ENCODE measurements at places on chromosomes 5 and 9.

GRCh38 chr9:22053178-22053577 is 44.1 kb upstream of the CDKN2B start:
- no peak for DNase-seq

DNA sequence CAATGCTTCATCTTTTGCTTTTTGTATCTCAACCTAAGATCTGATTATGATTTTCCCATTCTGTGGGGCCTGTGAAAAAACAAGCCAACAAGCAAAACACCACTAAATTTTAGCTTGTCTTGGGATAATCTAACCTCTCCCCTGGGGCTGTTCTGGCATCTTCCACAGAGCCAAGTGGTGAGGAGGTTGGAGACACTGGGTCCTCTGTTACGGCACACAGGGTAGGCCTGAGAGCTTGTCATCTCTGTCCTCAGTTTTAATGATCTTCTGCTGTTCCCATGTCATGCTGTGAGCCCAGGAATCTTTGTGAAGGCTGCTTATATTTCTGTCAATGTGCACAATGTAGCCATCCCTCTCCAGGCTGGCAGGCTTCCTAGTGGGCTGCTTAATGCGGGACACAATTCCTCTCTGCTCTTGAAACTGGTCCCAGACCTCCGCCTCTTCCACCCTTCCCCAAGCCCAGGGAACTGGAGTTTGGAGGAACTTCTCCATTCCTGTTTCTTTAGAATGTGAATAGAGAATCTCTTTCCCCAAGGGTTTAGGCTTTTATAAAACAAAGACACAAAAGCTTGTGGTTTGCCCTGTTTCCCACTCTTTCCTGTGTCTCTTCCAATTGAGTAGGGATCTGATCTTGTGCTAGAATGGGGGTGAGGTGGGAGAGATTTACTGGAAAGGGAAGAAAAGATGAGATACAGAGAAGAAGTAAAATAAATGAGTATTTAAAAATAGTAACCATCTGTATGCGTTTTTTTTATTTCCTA is 30.9 kb upstream of the SEMA6A start:
- DNase-seq = peak; percentile 46

GRCh38 chr5:1910861-1911772 is 28.4 kb upstream of the IRX4 start:
- no peak for DNase-seq

DNA sequence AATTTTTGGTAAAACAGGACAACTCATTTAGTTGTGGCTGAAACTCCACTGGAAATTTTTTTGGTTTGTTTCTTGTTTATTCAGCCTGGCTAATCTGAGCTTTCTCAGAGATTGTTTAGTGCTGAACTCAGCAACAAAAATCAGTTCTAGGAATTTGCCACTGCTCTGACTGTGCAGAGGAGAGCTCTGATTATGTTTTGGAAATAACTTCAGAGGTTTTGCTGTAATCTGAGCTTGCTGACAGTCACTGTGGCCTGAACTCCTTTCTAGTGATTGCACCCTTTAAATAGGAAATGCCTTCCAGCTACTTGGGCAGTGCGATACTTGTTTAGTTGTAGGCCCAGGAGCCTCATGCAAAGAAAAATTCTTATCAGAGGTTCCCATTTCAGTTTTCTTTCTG is 60.2 kb downstream of the OSTF1 start:
- DNase-seq = no peak

DNA sequence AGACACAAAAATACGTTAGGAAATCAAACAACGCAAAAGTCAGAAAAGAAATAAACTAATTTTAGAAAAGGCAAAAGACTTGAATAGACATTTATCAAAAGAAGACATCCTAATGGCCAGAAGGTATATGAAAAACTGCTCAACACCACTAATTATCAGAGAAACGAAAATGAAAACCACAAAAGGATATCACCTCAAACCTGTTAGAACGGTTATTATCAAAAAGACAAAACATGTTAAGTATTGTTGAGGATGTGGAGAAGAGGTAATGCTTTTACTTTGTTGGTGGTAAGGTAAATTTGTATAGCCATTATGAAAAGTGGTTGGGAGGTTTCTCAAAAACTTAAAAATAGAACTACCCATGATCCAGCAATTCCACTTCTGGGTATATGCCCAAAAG is 230.0 kb upstream of the RGMB start:
- no peak for DNase-seq

DNA sequence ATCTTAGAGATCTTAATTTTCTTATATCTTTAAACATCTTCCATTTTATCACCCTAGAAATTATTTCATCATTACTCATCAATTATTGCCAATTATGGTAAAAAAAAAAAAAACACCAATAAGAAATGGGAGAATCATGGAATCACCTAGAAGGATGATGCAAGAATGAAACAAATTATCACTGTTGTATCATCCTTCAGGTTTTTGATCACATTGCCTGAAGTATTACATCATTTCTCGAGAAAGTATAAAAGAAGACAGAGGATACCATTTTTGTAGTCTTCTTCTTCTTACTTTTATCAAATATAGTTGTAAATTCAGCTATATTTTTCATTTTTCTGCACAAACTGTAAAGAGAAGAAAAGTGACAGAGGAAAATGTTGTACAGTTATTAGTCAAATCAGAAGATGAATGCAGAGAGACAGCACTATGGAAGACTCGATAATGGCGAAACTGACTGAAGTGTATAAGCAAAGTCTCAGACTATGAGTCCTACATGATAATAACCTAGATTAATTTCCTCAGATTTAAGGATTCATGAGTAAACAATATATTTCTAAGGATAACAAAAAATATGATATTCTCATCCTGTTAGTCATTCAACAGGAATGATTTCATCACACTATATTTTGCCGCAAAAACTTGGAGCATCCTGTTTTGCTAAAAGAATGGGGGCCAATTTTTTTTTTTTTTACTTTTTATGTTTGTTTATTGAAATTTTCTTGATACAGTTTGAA is 5.9 kb upstream of the STC2 start:
- DNase-seq = no peak

DNA sequence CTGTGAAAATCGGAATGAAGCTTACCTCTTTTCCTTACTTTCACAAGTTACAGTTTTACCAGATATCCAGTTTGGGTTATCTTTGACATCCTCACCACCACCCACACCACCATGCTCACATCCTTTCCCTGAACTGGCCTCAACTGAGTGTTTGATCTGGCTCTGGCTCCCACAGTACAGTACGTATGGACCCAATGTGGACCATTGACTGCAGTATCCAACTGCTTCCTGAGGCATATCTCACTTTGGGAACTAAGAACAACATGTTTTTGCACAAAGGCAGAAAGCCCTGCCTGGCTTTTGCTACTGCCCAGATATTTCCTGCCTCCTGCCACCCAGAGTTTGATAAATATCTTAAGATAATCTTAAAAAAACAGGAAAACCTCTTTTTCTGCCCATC is 1232.0 kb upstream of the CDH18 start:
- no peak for DNase-seq

DNA sequence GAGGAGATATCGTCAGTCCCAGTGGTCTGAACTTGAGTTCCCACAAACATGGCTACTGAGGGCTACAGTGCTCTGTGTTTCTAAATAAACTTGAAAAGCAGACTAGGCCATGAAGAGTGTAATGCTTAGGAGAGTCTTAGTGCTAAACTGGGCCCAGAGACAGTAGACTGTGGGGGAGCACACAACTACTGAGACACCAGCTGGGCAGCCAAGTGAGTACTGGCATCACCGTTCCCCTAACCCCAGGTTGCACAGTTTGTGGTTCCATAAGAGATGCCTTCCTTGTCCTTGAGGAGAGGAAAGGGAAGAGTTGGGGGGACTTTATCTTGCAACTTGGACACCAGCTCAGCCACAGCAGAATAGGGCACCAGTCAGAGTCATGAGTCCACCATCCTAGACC is 172.1 kb upstream of the DMRTA1 start:
- DNase-seq = no peak

DNA sequence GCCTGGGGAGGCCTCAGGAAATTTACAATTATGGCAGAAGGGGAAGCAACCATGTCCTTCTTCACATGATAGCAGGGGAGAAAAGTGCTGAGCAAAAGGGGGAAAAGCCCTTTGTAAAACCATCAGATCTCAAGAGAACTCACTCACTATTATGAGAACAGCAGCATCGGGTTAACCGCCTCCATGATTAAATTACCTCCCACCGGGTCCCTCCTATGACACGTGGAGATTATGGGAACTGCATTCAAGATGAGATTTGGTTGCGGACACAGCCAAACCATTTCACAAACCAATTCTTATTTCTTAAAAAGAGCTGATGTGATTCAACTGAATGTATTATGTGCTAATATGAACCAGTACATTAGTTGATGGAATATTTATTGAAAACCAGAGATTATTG is 63.9 kb downstream of the PARP8 start:
- DNase-seq = no peak

GRCh38 chr5:62412549-62413329 is at the start of gene IPO11:
Gene IPO11 (plus strand): TSS chr5:62412763. CDS start chr5:62437280, 24,517 bp downstream.
- peak; percentile 94 for DNase-seq

- DNase-seq = no peak
Observed at GRCh38 chr5:103166706-103167105, 46.6 kb downstream of the PPIP5K2 start.

- no peak for DNase-seq
Observed at GRCh38 chr9:128174062-128174461, 14.0 kb downstream of the BBLN start.

- DNase-seq = no peak
Observed at GRCh38 chr5:74415695-74416102, 224.8 kb downstream of the ENC1 start.

DNA sequence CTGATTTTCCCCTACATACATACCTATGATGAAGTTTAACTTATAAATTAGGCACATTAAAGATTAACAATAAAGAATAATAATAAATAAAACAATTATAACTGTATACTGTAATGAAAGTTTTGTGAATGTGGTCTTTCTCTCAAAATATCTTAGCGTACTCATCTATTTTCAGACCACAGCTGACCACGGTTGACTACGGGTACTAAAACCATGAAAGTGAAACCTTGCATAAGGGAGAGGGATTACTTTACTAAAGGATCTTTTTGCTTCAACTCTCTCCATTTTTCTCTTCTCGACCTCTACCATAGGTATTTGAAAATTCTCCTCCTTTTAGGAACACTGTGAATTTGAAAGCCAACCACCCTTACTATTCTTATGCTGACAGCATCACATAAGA is 475.5 kb downstream of the CETN3 start:
- DNase-seq = no peak

DNA sequence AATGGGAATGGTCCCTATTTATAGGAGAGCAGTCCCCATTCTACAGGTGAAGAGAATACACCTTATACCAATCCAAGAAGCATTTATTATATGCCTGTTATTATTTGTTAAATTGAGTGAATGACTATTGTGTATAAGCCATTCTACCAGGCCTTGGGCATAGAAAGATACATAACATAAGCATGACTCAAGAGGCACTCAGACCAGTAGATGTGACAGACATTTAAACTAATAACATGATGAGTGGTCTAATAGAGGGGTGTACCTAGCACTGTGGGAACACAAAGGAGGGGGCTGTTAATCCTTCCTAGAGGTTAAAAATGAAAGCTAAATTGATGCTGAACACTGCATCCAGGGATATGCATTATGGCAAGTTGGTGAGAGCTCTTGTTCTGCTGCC is 145.0 kb upstream of the TNC start:
- no peak for DNase-seq

DNA sequence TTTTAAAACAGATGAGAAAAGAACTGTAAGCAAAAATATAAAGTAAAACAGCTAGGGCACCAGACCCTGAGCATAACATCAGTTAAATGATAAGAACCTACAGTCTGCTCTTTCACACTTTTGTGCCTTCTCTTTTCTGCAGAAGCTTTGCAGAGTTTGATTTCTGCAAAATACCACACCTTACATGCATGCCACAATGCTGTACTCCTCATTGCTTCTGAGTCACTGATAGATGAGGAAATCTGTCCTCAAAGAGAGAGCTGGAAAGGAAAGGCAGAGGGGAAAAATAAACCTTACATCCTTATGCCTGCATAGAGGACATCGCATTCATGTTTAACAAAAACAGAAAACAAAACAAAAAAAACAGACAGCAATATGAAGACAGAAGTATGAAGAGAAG is 142.9 kb downstream of the ATPSCKMT start:
- DNase-seq = no peak

DNA sequence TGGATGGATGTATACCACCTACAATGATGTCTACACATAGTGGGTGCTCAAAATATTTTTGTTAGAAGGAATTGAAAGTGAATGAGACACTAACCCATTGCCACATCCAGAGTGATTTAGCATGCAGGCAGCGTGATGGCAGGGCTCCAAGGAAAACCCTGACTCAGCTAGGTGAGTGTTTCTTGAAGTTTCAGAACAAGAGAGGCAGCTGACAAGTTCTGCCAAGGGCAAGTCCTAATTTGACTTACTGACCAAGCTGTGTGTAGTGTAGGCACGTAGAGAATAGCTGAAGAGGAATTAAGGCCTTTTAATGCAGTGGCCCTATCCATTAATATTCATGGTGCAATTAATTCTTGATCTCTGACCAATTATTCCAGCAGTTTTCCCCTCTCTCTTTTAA is 107.8 kb upstream of the ATP10B start:
- DNase-seq = no peak

- no peak for DNase-seq
Observed at GRCh38 chr9:109017061-109017460, 3.8 kb upstream of the CTNNAL1 start.

- DNase-seq = no peak
Observed at GRCh38 chr5:179620703-179621350, 2.6 kb downstream of the HNRNPH1 start.

DNA sequence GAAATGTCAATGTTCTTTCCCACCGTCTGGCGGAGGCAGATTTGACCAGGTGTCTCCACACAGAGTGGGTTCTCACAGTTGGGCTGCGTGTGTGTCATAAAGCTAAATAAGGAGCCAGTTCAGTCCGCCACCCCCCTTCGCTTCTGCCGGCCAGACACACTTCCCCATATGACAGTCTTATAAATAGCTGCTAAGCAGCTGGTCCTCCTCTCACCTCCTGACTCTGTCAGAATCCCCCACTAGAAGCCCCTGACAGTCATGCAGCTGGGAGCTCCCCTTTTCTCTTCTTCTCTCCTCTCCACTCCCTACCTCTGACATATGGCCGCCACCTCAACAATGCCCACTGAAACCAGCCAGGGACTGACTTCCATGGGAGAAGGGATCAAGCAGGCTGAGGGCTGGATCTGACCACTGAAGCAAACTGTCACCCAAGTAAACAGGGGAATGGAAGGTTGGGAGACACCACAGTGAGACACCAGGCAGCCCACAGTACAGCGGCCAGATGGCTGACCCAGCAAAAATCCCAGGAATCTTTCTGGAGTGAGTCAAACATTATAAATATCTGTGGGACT is 141.9 kb upstream of the EFNA5 start:
- no peak for DNase-seq

- no peak for DNase-seq
Observed at GRCh38 chr5:122586351-122586750, 188.5 kb upstream of the SNX2 start.

DNA sequence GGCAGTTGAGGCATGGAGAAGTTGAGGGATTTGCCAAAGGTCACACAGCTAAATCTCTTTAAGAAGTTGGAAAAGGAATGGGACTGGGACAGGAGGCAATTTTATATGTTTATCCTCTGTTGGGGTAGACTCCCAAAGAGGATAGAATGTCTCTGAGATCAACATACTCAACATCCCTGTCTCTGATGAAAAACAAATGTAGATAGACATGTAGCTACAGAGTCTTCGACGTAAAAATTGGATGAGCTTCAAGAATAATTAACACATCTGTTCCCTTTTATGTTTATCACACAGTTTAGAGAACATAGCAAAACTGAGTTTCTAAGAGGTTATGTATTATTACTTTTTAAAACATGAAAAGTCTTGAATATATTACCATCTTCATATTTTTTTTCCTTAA is 204.6 kb upstream of the CD180 start:
- DNase-seq = no peak

GRCh38 chr5:143671021-143671420 is 140.9 kb upstream of the HMHB1 start:
- no peak for DNase-seq
